Fibroblast of skin of scalp (primary cell): ENCODE measurements at places on chromosomes 1 and 21.

DNA sequence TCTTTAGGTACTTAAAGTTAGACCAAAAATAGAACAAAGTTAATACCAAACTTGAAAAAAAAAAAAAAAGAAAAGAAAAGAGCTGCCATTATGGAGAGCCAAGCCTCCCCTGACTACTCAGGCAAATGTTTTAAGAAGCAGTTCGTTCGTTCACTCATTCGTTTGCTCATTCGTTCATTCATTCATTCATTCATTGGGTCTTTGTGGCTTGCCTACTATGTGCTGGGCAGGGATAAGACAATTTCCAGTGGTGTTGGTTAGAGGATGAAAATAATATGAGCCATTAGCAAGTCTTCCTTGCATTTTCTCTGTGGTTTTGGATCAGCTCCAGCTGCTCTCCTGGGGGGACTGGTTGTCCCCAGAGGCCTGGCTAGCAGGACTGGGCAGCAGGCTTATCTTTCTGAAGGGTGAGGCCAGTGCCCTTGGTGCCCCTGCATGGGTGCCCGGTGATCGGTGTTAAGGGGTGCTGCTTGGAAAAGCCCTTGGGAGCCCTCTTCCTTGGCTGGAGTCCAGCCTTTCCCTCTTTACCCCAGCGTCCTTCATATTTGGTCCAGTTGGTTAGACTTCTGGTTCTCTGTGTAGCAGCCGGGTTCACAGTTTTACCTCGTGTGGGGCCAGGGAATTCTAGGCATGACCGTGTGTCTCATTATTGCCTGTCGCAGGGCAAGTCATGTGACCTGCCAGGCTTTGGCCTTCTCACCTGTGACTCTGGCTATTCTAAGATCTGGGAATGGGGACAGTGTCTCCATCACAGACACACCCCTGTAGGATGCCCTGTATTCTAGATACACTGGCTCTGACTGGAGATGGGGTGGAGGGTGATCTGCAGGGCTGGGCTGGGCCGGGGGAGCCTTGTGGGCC, 32.8 kb downstream of the LHX4 start:
- DNase-seq, result peak; percentile 44

DNA sequence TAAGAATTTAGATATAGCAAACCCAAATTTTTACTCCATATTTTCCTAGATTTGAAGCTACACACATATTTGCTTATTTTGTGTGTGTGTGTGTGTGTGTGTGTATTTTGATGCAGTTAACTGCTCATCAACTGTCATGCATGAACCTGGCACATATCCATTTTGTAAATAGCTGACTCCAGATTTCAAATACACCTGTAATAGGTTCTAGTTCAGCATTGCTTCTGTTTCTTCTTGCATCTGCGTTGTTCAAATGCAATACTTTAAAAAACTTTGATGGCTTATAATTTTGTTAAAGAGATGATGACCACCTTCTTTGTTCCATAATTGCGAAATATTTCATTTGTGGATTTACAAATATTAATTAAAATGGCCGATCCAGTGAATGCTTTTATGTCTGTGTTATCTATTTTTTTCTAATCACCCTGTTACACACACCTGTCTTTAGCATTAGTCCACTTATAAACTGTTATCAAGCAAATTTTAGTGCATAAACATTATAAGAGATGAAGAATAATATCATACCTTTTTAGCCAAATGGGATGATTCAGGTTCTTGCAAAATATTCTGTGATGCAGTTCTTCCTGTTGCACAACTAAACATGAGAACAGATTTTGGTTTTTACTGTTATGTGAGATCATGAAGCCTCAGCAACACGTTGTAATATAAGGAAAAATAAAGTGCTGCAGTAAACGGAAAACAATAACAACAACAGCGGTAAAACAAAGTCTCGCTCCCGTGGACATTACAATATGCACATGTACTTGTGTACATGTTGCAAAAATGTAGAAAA, 12.7 kb upstream of the S100A11 start:
- DNase-seq, result no peak

DNA sequence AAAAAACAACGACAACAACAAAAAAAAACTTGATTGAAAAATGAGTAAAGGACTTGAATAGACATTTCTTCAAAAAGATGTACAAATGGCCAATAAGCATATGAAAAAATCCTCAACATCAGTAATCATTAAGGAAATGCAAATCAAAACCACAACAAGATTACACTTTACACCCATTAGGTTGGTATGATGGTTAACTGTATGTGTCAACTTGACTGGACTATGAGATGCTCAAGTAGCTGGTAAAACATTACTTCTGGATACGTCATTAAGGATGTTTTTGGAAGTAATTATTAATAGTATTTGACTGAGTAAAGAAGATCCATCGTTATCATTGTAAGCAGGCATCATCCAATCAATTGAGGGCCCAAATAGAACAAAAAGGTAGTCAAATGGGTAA, 34.9 kb upstream of the LYPLAL1 start:
- DNase-seq, result no peak

- peak; percentile 89 for DNase-seq
Measured at GRCh38 chr1:234544087-234544579, 65.2 kb upstream of the TARBP1 start.

DNA sequence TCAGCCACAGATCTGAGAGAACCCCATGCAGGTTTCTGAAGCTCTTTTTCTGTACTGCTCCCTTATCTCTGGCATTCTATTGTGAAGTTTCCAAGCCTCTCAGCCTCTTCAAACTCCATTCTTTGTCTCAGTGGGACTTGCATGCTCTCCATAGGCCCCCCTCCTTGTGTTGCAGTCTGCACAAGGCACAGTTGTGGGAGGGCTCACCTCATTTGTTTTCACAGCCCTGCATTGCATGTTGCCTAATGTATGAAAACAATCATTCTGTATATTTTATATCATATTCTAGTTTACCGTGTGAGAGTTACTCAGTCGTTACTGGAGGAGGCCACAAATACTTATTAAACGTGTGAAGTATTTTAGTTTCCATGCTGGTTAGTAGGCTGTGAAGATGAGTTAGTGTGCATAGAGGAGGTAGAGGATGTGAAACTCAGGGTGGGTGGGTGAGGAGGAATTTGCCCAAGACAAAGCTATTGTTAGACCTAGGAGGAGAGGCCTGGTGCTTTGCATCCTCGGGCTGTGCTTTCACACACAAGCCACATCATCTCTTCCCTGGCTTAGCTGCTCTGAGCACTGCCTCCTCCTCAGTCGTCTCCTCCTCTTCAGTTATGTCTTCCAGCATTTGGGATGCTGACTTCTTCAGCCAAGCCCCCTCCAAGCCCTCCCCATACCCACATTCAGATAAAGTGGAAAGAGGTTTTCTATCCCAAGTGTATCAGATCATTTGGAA, 7.8 kb upstream of the CHI3L2 start:
- no peak for DNase-seq

DNA sequence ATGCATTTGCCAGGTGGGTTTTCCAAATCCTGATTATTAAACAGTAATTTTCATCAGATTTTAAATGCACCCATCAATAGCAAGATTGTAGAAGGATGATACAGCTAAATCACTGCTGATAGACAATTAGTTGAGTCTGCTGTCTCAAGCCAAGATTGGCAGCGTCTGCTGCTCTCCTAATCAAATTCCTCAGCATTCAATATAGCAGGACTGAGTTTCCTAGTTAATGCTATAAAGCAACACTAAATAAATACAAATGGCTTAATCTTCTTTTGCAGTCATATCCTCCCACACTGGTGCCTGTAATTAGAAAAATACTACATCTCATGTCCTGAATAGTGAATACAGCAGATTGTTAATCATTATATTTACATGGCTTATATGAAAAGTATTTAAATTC, 1028.8 kb downstream of the ADGRL2 start:
- no peak for DNase-seq
